ENCODE measurements at places on chromosomes 7 and 10.
A peak's percentile ranks its signal among the peaks of the same experiment; 100 is the strongest.

- no peak for DNase-seq
Observed at GRCh38 chr10:93512565-93512964, 16.2 kb downstream of the CEP55 start.

- DNase-seq, result no peak
Observed at GRCh38 chr10:535051-535450, 154.4 kb downstream of the DIP2C start.

GRCh38 chr7:104367926-104368325 is 39.5 kb downstream of the LHFPL3 start:
- DNase-seq, result no peak

DNA sequence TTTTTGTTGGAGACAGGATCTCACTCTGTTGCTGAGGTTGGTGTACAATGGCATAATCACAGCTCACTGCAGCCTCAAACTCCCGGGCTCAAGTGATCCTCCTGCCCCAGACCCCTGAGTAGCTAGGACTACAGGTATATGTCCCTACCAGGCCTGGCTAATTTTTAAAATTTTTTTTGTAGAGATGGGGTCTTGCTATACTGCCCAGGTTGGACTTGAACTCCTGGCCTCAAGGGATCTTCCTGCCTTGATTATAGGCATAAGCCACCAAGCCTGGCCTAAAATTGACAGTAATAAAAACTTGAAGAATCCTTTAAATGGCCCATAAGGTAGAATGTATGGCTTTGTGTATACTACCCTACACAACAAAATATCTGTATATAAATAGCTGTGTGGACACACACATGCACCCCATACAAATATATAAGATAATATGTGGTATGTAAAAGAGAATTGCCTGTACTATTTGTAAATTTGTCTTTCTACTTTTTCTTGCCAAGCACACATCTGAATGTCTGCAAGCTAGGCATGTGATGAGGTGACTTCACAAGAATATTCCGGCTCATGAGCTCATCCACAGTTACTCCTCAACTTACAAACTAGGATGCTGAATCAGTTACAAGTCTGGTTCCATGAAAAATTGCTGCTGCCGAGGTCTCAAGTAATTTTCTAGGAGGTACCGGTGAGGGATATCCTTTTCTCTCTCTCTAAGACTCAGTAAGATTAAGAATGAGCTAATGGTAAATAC is 26.6 kb downstream of the POLR3A start:
- DNase-seq, result no peak

DNA sequence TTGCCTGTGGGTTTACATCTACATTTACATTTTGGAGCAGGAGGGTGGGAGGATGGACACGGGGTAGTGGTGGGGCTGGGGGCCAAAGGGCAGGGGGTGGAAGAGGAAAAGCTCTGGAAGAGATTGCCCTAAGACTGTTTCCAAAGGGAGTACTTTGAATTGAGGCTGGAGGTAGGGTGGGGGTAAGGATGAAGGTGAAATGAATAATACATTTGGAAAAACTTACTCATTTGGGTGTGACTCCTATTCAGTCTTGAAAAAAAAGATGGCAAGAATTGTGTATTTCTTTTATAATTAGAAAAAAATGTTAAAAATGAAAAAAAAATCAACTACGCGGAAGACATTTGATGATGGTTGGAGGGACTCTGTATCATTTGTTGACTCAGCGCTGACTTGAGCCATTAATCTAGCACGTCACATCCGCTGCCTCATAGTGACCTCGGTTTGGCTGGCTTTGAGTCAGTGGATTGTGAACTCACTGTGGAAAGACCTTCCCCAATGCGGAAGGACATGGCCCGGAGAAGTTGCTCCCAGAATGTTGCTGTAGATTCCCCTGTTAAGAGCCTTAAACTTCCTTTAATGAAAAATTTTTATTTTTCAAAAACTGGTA is 2.8 kb downstream of the FAM180A start:
- no peak for DNase-seq

DNA sequence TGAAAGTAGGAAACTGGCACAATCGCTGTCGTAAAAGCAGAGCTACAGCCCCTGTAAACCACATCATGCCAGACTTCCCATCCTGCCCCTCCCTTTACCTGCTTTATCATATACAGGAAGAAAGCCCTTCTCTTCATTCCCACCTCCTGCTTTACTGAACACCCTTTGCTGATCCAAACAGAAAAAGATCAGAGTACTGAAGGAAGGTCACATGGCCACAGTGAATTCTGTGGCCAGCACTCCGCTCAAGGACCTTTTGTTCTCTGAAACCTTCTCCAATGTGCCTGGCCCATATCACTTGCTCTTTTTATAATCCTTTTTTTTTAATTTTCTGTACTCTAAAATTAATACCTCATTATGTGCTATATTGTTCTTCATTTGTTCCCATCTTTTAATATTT is 108.8 kb upstream of the LRGUK start:
- no peak for DNase-seq

GRCh38 chr7:56115852-56116538 is at the start of gene NUPR2:
Gene NUPR2, minus strand, starts transcription at chr7:56116417. Its CDS starts 103 bp downstream, at chr7:56116314.
- no peak for DNase-seq

- no peak for DNase-seq
Observed at GRCh38 chr7:111990643-111991042, 215.6 kb downstream of the DOCK4 start.

DNA sequence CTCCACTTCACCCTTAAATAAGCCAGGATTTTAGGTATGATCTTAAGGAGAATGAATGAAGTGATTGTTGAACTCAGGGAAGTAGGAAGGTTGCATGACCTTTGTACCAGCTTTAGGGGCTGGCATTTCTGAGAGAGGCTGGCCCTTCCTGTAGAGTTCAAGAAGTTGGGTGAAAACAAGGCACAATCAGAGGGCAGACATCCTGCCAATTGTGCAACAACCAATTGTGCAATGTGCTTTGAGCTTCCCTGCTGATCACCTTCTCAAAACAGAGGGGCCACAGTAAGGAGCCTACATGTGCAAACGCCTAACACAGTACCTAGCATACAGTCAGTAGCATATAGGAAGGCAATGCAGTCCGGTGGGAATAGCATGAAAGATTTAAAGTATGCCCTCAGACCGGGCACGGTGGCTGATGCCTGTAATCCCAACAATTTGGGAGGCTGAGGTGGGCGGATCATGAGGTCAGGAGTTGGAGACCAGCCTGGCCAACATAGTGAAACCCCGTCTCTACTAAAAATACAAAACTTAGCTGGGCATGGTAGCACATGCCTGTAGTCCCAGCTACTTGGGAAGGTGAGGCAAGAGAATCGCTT is 5.4 kb downstream of the CPVL start:
- DNase-seq, result no peak

- DNase-seq, result no peak
Observed at GRCh38 chr7:139828446-139828845, 618 bp upstream of the TBXAS1 start.

GRCh38 chr10:72561745-72562166 is 64.1 kb downstream of the MICU1 start:
- DNase-seq, result no peak

- DNase-seq, result no peak
Observed at GRCh38 chr7:110386913-110387312, 704.0 kb upstream of the LRRN3 start.

GRCh38 chr7:23232966-23233365 is 13.6 kb upstream of the GPNMB start:
- DNase-seq, result no peak

DNA sequence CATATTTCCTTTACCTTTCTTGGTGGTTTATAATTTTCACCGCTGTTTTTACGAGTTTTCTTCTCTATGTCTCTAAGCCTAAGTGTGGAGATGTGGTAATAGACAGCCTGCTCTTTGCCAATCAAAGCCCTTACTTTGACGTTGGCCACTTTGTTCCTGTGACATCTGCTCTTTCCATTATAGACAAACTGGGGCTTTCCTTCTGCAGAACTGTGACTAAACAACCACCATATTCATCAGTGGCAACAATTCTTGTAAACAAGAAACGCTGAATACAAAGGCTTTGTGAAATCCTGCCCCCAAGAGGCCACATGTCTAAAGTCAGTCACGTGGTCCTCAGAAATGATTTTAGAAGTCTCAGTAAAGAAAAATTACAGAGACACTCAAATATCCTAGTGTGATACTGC is 59.6 kb upstream of the CAPZA2 start:
- DNase-seq, result peak; percentile 14

DNA sequence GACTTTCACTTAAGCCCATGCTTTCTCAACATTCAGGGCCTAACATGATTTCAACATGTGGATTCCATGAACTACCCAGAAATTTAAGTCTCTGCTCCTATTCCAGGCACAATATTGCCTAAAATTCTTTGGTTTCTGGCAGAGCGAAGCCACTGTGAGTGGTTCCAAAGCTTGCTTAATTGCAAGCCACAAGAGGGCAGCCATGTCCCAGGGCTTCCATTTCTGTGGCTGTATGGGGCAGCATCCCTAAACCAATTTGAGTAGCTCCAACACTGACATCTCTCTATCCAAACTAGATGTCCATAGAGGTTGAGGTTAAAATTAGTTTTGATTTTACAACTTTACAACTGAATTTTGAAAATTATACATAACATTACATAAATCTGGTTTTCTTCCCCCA is 56.3 kb upstream of the MDFIC start:
- no peak for DNase-seq

- no peak for DNase-seq
Observed at GRCh38 chr7:18167815-18168214, 140.2 kb upstream of the PRPS1L1 start.

GRCh38 chr10:104333032-104333727 is 5.1 kb downstream of the ITPRIP start:
- no peak for DNase-seq

DNA sequence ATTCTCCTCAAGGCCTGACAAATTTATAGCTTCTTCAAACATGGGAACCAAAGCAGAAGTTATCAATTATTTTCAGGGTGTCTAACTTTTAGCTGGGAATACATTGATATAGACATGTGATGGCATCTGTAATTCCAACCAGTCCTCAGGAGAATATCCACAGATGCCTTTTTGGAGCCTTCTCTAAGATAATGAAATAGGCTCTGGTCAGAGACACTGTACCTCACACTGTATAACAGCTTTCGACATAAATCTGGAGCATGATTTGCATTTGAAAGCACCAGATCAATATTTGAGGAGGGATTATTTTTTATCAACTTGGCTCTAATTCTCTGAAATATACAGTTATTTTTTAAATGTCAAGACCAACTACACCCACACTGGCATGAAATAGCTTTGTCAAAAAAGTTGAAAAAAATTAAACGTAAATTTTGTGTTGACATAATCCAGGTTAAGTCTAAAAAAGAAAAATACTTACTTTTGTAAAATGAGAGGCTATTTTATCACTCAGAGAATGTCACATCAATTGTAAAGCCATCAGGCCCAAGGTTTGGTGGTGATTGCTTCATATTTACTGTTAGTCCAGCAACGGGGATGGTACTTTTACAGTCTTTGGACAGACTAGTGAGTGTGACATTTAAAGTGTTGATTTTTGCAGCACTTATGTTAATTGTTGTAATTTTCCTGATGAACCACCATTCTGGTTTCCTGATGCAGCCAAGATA is 177.0 kb upstream of the SP8 start:
- no peak for DNase-seq

- peak; percentile 52 for DNase-seq
Observed at GRCh38 chr7:4797858-4798705, 22.7 kb downstream of the AP5Z1 start.

DNA sequence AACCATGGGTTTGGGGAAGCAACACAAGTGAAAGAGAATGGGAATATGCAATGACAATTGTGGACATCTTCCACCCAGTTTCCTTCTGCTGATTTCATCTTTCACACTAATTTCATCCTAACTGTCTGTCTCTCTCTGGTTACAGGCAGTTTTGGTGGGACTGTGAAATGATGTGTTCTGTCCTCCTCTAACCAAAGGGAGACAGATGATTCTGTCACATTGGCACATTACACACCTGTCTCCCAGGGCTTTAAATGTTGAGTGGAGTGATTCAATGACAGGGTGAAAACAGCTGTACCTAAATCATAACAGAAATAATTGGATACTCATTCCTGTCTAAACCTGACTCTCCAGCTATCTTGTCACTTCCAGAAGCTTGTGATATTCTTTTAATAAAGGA is 60.0 kb downstream of the DGKB start:
- no peak for DNase-seq

Measured in hematopoietic multipotent progenitor cell treated with erythropoietin and hydrocortisone succinate and interleukin-3 and kit ligand, for 17 days (in vitro differentiated cells).